Suppressor macrophage treated with lipopolysaccharide for 4 hours (primary cell): ENCODE measurements at places on chromosomes 6 and 20.

DNA sequence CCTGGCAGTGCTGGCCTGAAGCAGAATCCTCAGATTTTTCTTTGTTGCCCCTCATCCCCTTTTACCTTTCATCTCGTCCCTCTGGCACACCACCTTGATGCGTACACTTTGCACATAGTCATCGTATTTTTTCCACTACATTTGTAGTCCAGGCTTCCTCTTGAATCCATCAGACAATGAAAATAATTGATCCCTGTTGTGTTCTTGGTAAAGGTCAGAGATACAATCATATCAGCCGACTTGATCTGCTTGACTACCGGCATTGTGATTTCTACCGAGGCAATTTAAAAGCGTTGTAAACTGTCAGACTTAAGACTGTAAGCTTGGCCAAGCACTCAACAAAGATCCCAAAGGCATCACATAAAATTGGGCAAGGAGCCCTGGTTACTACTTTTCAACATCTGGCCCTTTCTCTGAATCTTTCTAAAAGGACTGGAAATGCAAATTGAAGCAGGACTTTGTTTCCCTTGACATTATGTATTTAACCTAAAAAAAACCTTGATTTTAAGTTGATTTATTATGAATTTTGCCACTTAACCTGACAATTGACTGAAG is 512.6 kb downstream of the LMBRD1 start:
- DNase-seq, result no peak

DNA sequence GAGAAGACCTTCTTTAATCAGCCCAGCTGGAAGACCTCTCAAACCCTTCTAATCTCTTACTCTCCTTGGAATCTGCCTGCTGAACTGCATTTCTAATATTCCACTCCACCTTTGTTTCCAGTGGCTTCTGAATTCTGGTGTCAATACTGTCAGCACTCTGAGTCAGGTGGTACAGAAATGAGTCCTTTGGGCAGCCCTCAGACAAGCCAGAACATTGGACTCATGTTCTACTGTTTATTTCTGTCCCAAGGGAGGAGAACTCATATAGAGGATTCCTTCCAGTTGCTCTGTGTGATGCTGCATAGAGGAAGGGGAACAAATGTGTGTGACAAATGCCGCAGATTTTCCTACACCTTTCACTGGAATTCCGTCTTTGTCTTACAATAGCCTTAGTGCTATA is 114.8 kb downstream of the PHF3 start:
- no peak for DNase-seq

DNA sequence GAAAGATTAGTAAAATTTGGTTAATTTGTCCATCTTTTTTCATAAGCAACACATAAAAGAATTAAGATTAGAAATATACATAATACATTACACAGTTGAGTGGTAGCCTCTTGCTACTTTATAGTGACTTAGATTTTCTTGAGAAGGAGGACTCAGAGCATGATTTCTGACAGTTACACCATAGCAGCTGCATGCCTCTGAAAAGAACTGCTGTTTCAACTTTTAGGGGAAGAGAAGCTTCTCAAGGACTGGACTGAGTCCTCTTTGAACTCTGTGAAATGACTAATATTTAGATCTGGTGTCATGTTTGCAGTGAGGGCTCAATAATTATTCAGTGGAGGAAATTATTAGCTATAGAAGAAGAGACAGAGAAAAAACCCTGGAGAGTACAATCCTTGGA is 272.5 kb downstream of the BTBD9 start:
- no peak for DNase-seq

GRCh38 chr6:2852921-2853322 is 11.3 kb upstream of the SERPINB1 start:
- DNase-seq, result peak; percentile 93

DNA sequence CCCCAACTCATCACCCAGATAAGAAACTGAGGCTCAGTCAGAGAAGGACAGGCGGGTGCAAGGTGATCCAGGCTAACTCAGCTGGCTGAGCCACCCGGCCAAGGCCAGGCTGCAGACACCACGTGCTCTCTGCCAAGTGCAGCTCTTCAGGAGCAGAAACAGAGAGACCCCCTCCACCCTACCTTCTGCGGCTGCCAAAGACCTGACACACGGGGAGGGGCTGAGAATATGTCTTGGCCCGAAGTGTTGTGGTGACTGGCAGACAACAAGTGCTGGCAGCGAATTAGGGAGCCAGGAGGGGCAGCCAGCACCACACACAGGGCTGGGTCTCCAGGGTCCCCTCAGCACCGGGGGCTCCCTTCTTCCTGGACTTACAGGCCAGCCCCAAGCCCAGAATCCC is 22.5 kb downstream of the PREX1 start:
- DNase-seq, result no peak

- no peak for DNase-seq
These were observed 68.5 kb upstream of the ZNF184 start for GRCh38 chr6:27541212-27541932.

- DNase-seq, result no peak
These were observed 42.4 kb upstream of the GCLC start for GRCh38 chr6:53587291-53587690.

DNA sequence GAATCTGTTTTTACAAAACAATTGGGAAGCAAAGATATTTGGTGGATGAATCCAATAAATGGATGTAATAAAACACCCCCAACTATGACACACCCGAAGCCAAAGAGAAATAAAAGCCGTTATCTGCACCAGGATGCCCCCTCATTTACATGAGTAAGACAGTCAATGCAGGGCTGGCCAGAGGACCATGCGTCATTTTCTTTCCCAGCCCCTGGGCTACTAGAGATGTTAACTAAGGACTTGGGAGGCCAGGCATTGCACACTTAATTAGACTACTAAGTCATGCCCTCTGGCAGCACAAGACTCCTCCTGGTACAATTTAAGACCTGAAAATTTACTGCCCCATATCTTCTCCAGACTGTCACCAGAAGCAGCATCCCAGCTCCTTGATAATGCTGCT is 3.2 kb downstream of the LEMD2 start:
- no peak for DNase-seq
